ENCODE measurements at places on chromosomes 3 and 15. TPM values are rescaled to one million over a fixed set of nuclear protein-coding genes. Genes with fewer than 3 reads are reported as not detected.

Gene CAV3
- total RNA-seq = not detected

Gene STXBP5L
- not detected for total RNA-seq

Gene DUOXA2
- total RNA-seq = not detected

Gene SNTN
- not detected for total RNA-seq

DNA sequence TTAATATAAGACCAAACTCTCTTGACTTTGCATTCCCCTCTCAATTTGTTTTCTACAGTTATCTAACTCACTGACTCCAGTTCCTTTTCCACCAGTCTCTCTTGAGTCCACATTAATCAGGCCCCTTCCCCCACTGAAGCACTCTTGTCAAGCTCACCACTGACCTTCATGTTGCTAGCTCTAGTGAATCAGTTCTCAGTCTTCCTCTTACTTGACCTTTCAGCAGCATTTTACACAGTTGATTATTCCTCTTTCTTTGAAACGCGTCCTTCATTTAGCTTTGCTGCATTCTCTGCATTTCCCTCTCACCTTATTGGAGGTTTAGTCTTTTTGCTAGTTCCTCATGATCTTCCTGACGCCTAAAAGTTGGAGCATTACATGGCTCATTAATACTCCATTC is 8.3 kb downstream of the PPP2R3A start:
- no peak for DNase-seq

- no peak for DNase-seq
Measured at GRCh38 chr3:171526869-171527268, 66.7 kb upstream of the TNIK start.

DNA sequence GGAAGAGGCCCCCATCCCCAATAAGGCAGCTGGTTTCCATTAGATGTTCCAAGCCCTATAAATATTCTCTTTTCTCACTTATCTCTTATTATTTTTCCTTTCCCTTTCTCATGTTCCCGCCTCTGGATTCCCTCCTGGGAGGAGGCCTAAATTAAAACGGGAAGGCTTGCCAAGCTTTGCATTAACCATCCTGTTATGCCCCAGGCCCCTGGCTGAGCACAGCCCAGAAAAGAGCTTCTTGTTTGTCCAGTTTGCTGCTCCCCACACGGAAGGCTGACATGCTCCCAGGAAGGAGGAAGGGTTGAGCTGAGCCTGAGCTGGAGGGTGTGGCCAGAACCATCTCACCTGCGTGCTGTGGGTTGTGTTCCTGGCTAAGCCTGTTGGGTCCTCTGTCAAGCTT is 63.1 kb upstream of the BOC start:
- no peak for DNase-seq

GRCh38 chr15:39792025-39792843 is 9.6 kb upstream of the FSIP1 start:
- DNase-seq = no peak

- peak; percentile 37 for DNase-seq
Measured at GRCh38 chr15:63156755-63157117, 541 bp downstream of the RPS27L start.

DNA sequence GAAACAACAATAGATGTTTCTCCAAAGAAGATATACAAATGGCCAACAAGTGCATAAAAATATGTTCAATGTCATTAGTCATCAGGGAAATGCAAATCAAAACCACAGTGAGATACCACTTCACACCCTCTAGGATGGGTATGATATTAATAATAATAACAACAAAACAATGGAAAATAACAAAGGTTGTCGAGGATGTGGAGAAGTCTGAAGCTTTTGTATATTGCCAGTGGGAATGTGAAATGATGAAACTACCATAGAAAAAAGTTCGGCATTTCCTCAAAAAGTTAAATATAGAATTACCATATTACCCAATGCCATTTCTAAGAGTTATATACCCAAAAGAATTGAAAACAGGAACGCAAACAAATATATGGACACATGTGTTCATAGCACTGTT is 10.8 kb downstream of the BHLHE40 start:
- peak; percentile 8 for DNase-seq

DNA sequence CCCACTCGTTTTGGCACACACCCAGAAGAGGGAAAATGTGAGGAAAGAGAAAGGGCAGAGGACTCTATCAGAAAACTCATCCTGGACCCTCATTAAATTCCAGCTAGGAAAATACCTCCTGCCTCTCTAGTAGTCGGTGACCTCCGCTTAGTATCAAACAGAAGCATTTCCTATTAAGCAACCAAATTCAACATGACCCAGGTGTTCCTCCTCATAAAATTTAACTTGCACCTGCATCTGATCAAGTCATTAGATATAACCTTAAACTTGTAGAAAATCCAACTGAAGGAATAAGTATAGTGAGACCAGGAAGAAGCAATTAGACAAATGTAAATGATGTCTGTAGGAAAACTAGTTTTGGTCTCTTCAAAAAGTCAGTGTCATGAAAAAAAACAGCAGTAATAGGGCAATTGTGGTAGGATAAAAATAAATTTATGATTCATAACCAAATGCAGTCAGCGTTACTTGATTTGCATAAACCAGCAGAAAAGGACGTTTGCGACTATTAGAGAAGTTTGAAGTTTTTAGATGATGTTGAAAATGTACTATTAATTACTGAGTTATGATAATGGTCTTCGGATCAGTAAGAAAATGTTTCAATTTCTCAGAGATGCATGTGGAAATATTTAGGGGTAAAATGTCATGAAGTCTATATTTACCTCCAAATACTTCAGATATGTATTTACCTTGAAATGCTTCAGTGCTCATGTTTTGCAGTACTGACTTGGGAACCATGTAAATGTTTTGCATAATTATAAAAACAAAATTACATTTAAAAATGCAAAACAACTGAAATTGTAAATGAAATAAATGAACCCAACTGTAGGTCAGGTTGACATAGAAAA is 44.6 kb downstream of the LDHAL6B start:
- no peak for DNase-seq

DNA sequence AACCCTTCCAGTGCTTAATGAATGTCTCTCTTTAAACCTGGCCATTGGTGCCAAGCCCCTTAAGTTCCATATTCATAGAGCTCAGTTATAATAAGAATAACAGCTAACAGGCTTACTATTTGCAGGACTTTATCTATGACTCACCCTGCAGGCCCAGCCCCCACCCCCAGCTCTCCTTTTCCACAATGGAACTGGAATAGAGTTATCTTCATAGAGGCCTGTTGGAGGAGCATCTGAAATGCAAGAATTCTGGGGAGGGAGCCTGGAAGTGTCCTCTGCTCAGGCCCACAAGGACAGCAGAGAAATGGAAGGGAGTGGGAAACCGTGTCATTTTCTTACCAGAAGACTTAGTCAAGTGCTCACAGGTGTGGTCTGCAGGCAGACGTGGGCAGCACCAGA is 52.8 kb downstream of the SEMA5B start:
- no peak for DNase-seq

- no peak for DNase-seq
Measured at GRCh38 chr3:119313461-119313860, 19.3 kb downstream of the ARHGAP31 start.

All from activated CD8-positive, alpha-beta T cell treated with anti-CD3 and anti-CD28 coated beads, Interleukin-2, amount 10 ng/mL, durations not matched to agents 7 days and 5 days (primary cell).